ENCODE measurements at places on chromosomes 6 and 20.

- H3K4me1 ChIP-seq, result peaks cover 47% of the 10 kb centered on the region
- H3K36me3 ChIP-seq, result peaks cover 13% of the 10 kb centered on the region
- H3K27me3 ChIP-seq, result no peaks in the 10 kb centered on the region
- H3K4me3 ChIP-seq, result no peak overlapping the region
These were observed 1.3 kb upstream of the SDCBP2 start for GRCh38 chr20:1330075-1330830.

GRCh38 chr6:95866732-95867131 lies 149.0 kb upstream of the FUT9 start:
- no peaks in the 10 kb centered on the region for H3K27me3 ChIP-seq
- peak; percentile 38 for DNase-seq
- H3K27ac ChIP-seq, result no peak overlapping the region
- no peaks in the 10 kb centered on the region for H3K4me1 ChIP-seq

DNA sequence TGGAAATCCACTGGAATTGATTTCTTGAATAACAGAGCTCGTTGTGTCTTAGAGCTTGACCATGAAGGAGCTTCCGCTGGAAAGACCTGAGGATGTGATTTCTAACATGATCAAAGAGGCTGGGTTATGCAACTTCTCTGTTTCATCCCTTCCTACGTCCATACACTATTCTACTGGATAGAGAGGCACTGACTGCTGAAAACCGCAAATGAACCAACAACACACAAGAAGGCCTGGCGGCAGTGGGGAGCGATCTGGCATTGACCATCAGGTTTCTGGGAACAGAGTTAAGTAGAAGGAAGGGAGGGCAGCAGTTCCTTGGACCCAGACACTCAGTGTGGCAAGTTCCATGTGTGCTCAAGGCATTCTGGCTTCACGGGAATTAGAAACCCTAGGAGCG lies 13.3 kb downstream of the LRRN4 start:
- DNase-seq, result no peak
- H3K4me3 ChIP-seq, result no peak overlapping the region
- H3K27me3 ChIP-seq, result no peaks in the 10 kb centered on the region
- H3K36me3 ChIP-seq, result peaks cover 71% of the 10 kb centered on the region
- H3K4me1 ChIP-seq, result no peaks in the 10 kb centered on the region

DNA sequence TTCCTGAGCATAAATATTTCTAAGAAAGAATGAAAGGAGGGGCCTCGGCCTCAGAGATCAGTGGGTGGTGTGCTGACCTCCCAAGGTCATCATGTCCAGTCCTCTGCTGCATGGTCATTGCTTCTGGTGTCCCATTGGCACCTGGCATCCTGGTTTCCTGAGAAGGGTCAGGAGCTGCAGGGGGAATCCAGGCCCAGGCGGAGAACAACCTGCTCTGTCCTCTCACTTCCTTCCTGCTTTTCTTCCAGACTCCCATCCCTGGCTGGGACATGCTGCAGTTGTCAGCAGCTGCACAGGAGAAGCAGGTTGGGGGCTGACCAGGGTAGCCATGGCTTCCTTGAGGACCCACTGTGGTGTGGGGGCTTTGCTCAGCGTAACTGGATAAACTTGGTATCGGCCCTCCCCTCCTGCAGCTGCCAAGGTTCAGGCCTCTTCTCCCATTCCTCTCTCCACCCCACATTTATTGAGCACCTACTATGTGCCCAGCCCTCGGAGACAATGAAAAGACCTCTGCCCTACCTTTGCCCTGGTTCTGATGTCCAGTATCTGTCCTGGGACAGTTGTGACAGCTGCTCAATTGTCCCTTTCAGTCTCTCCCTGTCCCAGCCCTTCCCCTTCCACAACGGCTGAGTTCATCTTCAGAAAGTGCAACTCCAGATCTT lies 155.2 kb downstream of the CEBPB start:
- no peaks in the 10 kb centered on the region for H3K27me3 ChIP-seq
- peak overlapping the region; percentile 61 for H3K27ac ChIP-seq
- H3K4me3 ChIP-seq, result no peak overlapping the region
- peaks cover 25% of the 10 kb centered on the region for H3K4me1 ChIP-seq
- no peak for DNase-seq

GRCh38 chr20:54995553-54995952 lies 520.2 kb downstream of the DOK5 start:
- no peaks in the 10 kb centered on the region for H3K4me1 ChIP-seq
- no peak for DNase-seq
- no peak overlapping the region for H3K4me3 ChIP-seq

DNA sequence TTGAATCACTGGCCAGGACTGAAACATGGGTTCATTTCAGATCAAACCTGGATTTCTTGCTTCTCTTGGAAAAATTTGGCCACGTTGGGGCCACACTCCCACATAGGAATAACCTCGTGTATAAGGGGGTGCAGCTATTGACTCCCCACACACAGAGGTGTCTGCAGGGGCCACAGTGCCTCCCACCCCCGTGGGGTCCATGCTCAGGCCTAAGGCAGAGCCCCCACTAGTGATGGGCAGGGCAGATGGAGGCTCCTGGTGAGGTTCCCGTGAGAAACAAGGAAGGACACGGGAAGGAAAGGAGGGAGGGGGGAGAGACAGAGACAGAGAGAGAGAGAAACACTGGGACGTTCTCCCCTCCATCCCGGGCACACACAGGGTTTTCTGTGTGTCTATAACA lies 230.5 kb downstream of the ERMARD start:
- H3K4me3 ChIP-seq, result no peak overlapping the region
- no peaks in the 10 kb centered on the region for H3K36me3 ChIP-seq
- H3K27ac ChIP-seq, result no peak overlapping the region
- no peak for DNase-seq
- no peaks in the 10 kb centered on the region for H3K27me3 ChIP-seq

- H3K4me1 ChIP-seq, result no peaks in the 10 kb centered on the region
- H3K36me3 ChIP-seq, result no peaks in the 10 kb centered on the region
- no peaks in the 10 kb centered on the region for H3K27me3 ChIP-seq
- no peak for DNase-seq
- no peak overlapping the region for H3K4me3 ChIP-seq
These were observed 38.3 kb downstream of the ENPP1 start for GRCh38 chr6:131846023-131846663.

GRCh38 chr6:7502743-7503142 lies 38.7 kb upstream of the DSP start:
- H3K27me3 ChIP-seq, result no peaks in the 10 kb centered on the region
- H3K4me1 ChIP-seq, result peaks cover 5% of the 10 kb centered on the region
- H3K4me3 ChIP-seq, result no peak overlapping the region
- no peaks in the 10 kb centered on the region for H3K36me3 ChIP-seq
- DNase-seq, result no peak

- H3K4me1 ChIP-seq, result no peaks in the 10 kb centered on the region
- no peak overlapping the region for H3K4me3 ChIP-seq
- H3K27me3 ChIP-seq, result no peaks in the 10 kb centered on the region
- no peak overlapping the region for H3K27ac ChIP-seq
- H3K36me3 ChIP-seq, result no peaks in the 10 kb centered on the region
- DNase-seq, result no peak
These were observed 23.2 kb upstream of the TXNDC5 start for GRCh38 chr6:7933794-7934193.

- no peak overlapping the region for H3K4me3 ChIP-seq
- H3K36me3 ChIP-seq, result no peaks in the 10 kb centered on the region
- no peak overlapping the region for H3K27ac ChIP-seq
- DNase-seq, result no peak
- no peaks in the 10 kb centered on the region for H3K27me3 ChIP-seq
- H3K4me1 ChIP-seq, result peaks cover 12% of the 10 kb centered on the region
These were observed 52.3 kb downstream of the PLEKHG1 start for GRCh38 chr6:150651808-150652470.

- no peak overlapping the region for H3K4me3 ChIP-seq
- no peak for DNase-seq
- peaks cover 28% of the 10 kb centered on the region for H3K4me1 ChIP-seq
- H3K36me3 ChIP-seq, result no peaks in the 10 kb centered on the region
- no peak overlapping the region for H3K27ac ChIP-seq
- no peaks in the 10 kb centered on the region for H3K27me3 ChIP-seq
These were observed 374.2 kb upstream of the FLRT3 start for GRCh38 chr20:14711652-14712051.

DNA sequence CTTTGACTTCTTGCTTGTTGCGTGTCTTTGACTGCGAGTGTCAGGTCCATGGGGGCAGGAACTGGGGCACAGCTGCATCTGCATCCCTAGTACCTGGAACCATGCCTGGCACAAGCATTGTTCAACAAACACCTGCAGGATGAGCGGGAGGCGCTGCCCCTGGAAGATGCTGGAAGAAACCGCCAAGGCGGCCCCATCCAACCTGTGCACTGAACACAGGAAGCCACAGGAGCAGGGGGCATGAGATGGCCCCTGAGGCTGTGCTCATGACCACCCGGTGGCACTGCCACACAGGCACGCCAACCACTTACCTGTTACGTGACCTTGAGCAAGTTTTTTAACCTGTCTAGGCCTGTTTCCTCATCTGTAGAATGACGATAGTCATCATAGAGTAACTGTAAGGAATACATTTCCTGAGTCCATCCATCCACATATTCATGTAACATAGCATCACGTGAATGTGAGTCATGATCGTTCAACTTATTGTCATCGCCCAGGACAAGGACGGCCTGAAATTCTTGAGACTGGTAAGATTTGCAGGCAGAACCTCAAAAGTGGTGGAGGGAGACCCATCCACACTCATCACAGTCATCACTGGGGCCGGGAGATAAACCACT lies 374.2 kb downstream of the PREX1 start:
- H3K27me3 ChIP-seq, result peaks cover 24% of the 10 kb centered on the region
- H3K27ac ChIP-seq, result no peak overlapping the region
- H3K4me1 ChIP-seq, result no peaks in the 10 kb centered on the region
- DNase-seq, result no peak
- no peak overlapping the region for H3K4me3 ChIP-seq
- no peaks in the 10 kb centered on the region for H3K36me3 ChIP-seq

DNA sequence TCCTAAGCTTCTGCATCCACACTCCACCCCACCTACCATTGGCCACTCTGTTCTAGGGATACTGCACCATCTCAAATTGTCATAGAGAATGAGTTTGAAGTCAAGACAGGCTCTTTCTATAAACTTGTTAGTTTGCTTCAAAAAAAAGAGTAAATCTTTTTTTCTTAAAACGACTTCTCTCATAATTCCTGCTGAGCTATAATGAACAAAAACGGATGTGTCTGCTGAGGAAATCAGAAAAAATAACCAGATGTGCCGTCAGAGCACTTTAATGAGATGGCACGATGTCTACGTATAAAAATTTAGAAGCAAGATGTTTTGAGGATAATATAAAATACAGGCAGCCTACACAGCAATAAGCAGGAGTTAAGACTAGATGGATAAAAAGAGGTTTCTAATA lies 24.0 kb upstream of the DDO start:
- no peak for DNase-seq
- H3K4me1 ChIP-seq, result no peaks in the 10 kb centered on the region
- no peaks in the 10 kb centered on the region for H3K27me3 ChIP-seq
- no peak overlapping the region for H3K27ac ChIP-seq
- H3K36me3 ChIP-seq, result no peaks in the 10 kb centered on the region

DNA sequence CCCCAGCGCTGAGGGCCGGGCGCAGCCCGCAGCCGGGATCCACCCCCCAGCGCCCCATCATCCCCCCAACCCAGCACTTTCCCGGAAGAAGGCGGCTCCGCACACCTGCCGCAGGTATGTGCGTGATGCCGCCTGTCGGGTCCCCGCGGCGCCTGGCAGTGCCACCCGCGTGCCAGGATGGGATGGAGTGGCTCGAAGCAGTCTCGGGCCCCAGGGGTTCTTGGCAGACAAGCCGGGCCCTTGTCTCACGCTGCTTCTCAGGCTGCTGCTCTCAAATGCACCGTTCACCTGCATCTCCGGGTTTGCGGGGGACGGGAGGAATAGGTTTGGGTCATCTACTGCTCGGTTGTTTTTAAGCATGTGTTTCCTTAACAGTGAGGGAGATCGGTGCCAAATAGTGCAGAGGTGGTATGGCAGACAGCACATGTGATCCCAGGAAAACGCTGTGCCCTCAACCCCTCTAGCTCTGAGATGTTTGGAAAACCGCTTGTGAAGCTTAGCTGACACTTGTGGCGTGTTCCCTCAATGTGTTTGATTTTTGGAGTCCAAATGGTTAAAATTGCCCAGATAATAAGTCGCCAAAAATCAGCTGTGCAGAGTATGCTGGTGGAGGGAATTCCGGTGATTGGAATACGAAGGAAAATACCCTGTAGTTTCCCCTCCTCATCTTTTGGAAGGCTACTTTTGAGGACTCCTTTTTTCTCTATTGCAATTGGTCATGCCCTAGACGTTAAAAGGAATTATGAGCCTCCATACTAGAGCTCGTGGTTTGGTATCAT lies 926 bp downstream of the MYLIP start:
- peak overlapping the region; percentile 98 for H3K27ac ChIP-seq
- H3K27me3 ChIP-seq, result no peaks in the 10 kb centered on the region
- peaks cover 41% of the 10 kb centered on the region for H3K4me1 ChIP-seq
- H3K4me3 ChIP-seq, result peak overlapping the region; percentile 83

DNA sequence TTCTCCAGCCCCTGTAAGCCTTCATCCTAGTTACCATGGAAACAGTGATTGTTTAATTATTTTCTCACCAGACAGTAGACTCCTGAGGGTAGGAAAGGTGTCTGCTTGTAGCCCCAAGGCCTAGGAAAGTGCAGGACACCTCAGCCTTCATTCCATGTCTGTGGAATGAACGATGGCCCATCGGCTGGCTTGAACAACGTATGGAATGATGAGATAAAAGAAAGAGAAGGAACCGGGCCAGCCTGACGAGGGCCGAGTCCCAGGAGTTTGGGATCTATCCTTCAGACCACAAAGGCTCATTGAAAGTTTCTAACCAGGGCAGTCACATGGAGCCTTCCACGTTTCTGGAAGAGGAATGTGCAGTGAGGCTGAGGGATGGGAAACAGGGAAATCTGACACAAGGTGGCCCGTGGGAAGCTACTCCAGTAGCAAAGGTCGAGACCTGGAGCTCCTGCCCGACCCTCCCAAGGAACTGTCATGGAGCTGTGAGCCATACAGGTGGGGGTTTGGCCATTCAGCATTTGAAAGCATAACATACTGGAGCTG lies 46.1 kb downstream of the PRDM1 start:
- no peaks in the 10 kb centered on the region for H3K36me3 ChIP-seq
- no peaks in the 10 kb centered on the region for H3K4me1 ChIP-seq
- DNase-seq, result no peak
- no peak overlapping the region for H3K4me3 ChIP-seq

GRCh38 chr6:11217360-11218101 lies 14.9 kb downstream of the NEDD9 start:
- H3K27me3 ChIP-seq, result no peaks in the 10 kb centered on the region
- H3K36me3 ChIP-seq, result peaks cover 9% of the 10 kb centered on the region
- peaks cover 86% of the 10 kb centered on the region for H3K4me1 ChIP-seq
- H3K27ac ChIP-seq, result peak overlapping the region; percentile 74
- no peak overlapping the region for H3K4me3 ChIP-seq

DNA sequence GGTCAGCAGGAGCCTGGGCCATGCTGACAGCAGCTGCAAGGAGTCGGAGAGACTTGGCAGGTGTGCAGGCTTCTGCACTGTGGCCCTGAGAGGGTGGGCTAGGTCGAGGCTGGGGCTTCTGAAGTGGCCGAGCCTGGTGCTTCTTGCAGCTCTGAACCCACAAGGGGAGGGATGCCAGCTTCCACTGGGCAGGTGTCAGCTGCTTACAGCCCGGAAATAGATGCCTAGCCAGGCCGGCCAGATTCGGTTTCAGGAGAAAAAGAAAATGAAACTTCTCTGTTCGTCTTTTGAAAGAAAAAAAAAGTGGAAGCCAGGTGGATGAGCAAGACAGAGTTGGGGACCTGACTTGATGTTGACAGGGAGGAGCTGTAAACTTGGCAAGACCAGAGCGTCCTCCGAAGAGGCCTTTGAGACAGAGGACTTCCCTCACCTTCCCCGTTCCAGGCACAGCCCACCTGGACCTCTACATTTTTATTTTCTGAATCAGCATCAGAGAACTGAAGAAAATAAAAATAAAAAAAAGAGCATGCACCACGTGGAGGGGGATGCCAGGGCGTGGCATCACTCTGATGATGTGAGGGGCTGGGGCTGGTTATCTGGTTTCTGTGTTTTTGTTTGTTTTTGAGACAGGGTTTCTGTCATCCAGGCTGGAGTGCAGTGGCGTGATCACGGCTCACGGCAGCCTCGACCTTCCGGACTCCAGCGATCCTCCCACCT lies at the start of gene ZBP1:
Gene ZBP1 (minus strand): TSS at position 153 of the 717 bp plus-strand sequence. CDS start 131 bp downstream, at position 22.
- H3K4me1 ChIP-seq, result peaks cover 19% of the 10 kb centered on the region
- no peaks in the 10 kb centered on the region for H3K27me3 ChIP-seq
- DNase-seq, result peak; percentile 65

All from stomach (tissue), 19 donors.